ENCODE measurements at places on chromosomes 2 and 18. TPM values are rescaled to one million over a fixed set of nuclear protein-coding genes. Genes with fewer than 3 reads are reported as not detected.

Gene CFAP210
- 0.27 TPM for polyA plus RNA-seq

- H3K36me3 ChIP-seq: no peaks in the 10 kb centered on the region
- H3K27me3 ChIP-seq: no peaks in the 10 kb centered on the region
- DNase-seq: peak; percentile 65
- H3K4me3 ChIP-seq: no peak overlapping the region
- H3K27ac ChIP-seq: peak overlapping the region; percentile 55
Measured at GRCh38 chr2:121699421-121700333, 37.0 kb downstream of the NIFK start.

Gene ABCB11
- polyA plus RNA-seq: 0.03 TPM

Gene SERPINB4
- polyA plus RNA-seq: not detected

DNA sequence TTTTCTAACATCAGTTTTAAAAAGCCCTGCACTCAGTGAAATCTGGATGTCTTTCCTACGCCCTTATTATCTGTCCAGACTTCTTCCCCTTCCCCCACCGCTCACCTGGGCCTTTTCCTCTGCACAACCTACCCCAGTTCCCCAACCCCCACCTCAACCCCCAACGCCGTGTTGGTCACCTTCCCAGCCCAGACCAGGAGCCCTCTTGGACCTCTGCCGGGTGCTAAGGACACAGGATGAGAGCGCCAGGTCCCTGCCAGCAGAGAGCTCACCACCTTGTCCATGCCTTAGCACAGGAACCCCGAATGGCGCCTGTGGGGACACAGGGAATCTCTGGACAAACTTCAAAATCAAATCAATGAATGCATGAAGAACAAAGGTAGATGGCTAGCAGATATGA, 966 bp upstream of the RBM43 start:
- no peaks in the 10 kb centered on the region for H3K4me1 ChIP-seq
- DNase-seq: no peak
- no peaks in the 10 kb centered on the region for H3K27me3 ChIP-seq
- no peaks in the 10 kb centered on the region for H3K36me3 ChIP-seq

GRCh38 chr18:27223526-27224291, 38.6 kb upstream of the CHST9 start:
- no peak for DNase-seq
- H3K27ac ChIP-seq: no peak overlapping the region
- H3K4me3 ChIP-seq: no peak overlapping the region
- no peaks in the 10 kb centered on the region for H3K36me3 ChIP-seq
- no peaks in the 10 kb centered on the region for H3K27me3 ChIP-seq
- H3K4me1 ChIP-seq: no peaks in the 10 kb centered on the region

DNA sequence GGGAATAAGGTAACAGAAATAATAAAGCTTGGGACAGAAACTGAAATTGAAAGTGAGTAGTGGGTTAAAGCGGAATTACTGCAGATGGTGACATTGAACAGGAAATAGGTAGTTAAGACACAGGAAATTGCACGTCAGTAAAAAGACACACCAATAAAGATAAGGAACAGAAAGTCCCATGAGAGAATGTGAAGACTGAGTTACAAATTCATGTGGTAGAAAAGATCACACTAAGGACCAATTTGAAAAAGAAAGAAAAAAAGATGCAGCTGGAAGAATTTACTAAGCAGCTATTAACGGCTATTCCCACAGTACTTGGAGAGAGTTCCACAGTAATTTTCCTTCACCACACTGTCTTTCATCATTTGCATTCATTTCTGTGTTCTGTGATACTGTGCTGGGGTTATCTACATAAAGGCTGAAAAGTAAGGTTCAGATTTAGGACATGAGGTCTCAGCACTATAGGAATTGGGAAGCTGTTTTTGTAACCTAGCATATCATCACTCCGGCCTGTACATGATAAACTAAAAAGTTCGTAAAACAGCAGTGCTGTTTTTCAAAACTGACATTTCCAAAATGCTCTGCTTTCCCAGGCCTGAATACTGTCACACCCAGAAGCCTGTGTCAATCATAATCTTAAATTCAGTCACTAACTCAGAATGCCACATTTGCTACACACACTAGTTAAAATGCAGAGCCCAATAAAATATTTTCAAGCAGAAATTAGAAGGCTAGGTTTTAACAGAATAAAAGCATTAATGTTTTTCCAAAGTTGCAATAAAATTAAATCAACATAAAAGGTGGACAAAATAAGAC, 42.9 kb downstream of the SRBD1 start:
- H3K27me3 ChIP-seq: no peaks in the 10 kb centered on the region
- H3K27ac ChIP-seq: peak overlapping the region; percentile 69
- peaks cover 3% of the 10 kb centered on the region for H3K4me1 ChIP-seq
- no peak overlapping the region for H3K4me3 ChIP-seq
- peak; percentile 85 for DNase-seq

Gene SERPINB10
- not detected for polyA plus RNA-seq

Gene IRS1
- 23.1 TPM for polyA plus RNA-seq

DNA sequence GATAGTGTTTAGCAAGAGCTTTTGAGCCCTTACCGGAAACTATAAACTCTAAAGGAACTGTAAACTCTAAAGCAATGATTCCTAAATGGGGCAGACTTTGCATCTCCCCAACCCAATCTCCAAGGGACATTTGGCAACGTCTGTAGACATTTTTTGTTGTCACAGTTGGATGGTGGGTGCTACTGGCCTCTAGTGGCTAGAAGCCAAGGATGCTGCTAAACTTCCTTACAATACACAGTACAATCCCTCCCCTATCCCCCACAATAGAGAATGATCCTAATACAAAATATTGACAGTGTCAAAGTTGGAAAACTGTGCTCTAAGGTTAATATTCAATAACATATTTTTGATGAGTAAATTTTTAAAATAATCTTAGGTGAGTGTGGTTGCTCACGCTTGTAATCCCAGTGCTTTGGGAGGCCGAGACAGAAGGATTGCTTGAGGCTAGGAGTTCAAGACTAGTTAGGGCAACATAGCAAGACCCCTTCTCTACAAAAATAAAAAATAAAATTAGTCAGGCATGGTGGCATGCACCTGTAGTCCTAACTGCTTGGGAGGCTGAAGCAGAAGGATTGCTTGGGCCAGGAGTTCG, 66.7 kb downstream of the PTPN4 start:
- DNase-seq: peak; percentile 44
- no peaks in the 10 kb centered on the region for H3K4me1 ChIP-seq
- no peaks in the 10 kb centered on the region for H3K27me3 ChIP-seq
- H3K4me3 ChIP-seq: no peak overlapping the region
- H3K27ac ChIP-seq: no peak overlapping the region

All from small intestine (tissue), 16 donors.